ENCODE measurements at places on chromosomes 3 and 15. TPM values are rescaled to one million over a fixed set of nuclear protein-coding genes. Genes with fewer than 3 reads are reported as not detected.
A peak's percentile ranks its signal among the peaks of the same experiment; 100 is the strongest.

DNA sequence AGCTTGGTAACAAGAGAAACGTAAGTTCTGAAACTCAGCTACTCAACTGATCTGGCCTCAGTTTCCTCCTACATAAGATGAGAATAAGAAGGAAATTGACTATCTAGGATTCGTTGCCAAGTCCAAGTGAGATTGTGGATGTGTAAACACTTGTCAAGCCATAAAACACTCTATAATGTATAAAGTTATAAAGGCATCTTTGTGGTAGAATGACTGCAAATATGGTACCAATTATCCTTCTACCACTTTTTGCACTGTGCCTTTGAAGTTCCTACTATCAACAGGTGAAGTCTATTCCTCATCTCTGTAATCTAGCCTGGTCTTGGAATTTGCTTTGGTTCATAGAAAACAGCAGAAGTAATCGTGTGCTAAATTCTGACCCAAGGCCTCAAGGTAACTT lies 138.2 kb downstream of the GADL1 start:
- no peak for DNase-seq

GRCh38 chr3:61060411-61060861 lies 190.8 kb downstream of the FHIT start:
- no peak for DNase-seq

DNA sequence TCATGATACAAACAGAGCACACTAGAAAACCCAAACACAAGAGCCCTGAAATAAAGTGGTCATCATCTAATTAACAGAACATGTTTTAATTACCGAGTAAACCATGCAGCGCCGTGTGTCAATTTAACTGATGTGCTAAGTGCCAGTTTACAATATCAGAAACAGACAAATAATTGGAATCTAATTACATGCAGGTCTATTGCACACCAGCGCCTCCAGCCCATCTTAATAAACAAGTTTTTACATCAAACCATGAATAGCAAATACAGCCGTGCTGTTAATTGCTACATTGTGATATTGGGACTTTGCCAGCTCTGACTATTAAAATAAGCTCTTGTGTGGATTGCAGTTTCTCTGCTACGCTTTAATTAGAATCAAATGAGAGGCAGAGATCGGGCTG lies 510.2 kb upstream of the MDFIC2 start:
- no peak for DNase-seq

DNA sequence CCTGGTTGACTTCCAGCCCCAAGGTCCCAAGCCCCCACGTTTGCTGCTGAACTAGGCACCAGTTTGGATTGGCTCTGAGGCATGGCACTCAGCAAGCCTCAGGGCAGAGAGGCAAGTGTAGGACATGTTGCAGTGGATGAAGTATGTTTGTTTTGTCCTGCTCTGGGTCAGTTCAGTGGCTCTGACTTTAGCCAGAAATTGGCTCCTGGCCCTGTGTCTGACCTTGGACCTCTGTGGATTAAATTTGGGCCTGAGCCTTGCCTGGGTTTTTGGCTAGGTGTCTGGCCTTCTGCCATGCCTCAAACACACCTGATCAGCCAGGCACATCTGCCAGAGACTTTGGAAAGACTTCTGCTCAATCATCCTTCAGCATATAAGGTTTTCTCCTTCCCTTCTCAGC lies 3.6 kb upstream of the MRAS start:
- no peak for DNase-seq

DNA sequence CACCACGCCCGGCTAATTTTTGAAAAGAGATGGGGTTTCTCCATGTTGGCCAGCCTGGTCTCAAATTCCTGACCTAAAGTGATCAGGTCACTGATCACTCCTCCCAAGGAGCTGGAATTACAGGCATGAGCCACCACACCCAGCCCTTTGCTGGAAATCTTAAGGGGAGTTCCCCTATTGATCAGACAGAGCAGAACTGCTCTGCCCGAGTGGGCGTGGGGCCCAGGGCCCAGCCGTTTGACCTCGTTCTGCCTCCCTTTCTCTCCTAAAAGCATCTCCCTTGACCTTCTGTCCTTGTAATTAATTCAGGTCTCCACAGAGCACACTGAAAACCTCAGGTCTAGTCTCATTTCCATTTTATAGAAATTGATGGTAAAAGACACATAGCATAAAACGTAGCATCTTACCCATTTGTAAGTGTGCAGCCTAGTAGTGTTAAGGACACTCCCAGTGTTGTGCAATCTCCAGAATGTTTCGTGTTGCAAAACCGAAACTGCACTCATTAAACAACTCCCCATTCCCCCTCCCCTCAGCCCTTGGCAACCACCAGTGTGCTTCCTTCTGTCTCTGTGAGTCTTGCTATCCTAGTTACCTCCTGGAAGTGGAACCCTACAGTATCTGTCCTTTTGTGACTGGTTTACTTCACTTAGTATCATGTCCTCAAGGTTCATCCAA lies 89.3 kb downstream of the SLCO3A1 start:
- DNase-seq = no peak

GRCh38 chr3:175477651-175478224 lies 618.6 kb downstream of the NAALADL2 start:
- no peak for DNase-seq

Gene LNP1
- 2.7 TPM for total RNA-seq

GRCh38 chr3:24604215-24604614 lies 109.6 kb upstream of the THRB start:
- DNase-seq = no peak

GRCh38 chr15:47877836-47878235 lies 160.5 kb downstream of the SEMA6D start:
- no peak for DNase-seq

Gene CHRM5
- not detected for total RNA-seq

DNA sequence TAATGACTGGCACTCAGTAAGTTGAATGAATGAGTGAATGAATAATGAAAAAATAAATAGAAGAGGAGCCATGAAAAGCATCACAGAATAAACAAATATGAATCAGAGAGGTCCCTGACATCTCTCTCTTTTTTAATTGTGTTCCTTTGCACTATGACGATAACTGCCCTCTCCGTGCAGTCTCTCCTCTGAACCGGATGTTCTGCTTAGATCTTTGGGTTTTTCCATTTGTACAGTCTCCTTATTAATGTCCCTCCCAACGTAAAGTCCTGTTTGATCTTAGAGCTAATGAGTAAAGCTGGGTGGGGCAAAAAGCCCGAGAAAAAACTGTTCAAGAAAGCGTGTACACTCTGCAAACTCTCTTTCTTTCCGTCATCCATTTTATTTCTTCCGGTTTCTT lies 28.3 kb upstream of the BHLHE40 start:
- no peak for DNase-seq

DNA sequence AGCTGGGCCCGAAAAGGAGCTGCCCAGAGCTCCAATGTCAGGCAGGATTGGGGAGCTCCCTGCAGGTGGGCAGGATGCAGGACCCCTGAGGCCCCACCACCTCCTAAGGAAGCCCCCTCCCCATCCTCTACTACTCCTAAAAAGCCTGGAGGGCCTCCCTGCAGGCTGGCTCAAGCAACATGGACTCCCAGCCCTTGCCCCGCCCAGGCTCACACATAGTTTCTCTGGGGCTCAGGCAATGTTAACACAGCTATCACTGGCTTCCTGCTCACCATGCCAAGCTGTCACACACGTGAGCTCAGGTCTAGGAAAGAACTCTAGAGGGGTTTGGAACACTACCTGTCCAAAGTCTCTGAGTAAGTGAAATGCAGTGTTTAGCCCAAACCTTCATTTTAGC lies 65.4 kb upstream of the ZNF148 start:
- DNase-seq = peak; percentile 60

GRCh38 chr15:65887565-65887964 lies 18.3 kb downstream of the RAB11A start:
- no peak for DNase-seq

Gene FEZF2
- not detected for total RNA-seq

GRCh38 chr3:184465883-184466412 lies 86.1 kb downstream of the CHRD start:
- DNase-seq = peak; percentile 73

Gene SERPINI2
- not detected for total RNA-seq

Gene LRTM1
- total RNA-seq = not detected

- DNase-seq = no peak
Measured at GRCh38 chr15:82552861-82553260, 12.6 kb upstream of the RPS17 start.
